ENCODE measurements at places on chromosomes 3 and 15.
A peak's percentile ranks its signal among the peaks of the same experiment; 100 is the strongest.

GRCh38 chr3:101642441-101642840 is 34.5 kb downstream of the ZBTB11 start:
- DNase-seq, result no peak

DNA sequence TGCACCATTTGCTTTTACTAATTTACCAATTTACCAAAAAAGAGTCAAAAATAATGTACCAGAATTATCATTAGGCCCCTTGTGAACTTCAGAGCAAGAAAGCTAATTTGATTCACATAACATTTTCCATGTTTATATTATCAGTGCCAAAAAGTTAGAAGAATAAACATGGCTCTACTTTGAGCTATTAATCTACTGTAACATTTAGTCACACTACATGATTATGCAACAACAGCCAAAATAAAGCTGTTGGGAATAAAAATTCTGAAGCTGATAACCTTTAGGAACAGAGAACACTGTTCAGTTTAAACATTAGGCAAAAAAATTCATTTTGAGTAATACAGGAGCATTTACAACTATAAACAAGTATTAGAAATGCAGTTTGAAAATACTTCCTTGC is 63.6 kb downstream of the PROS1 start:
- DNase-seq, result no peak

GRCh38 chr3:126760541-126760940 is 56.5 kb downstream of the CHCHD6 start:
- no peak for DNase-seq

DNA sequence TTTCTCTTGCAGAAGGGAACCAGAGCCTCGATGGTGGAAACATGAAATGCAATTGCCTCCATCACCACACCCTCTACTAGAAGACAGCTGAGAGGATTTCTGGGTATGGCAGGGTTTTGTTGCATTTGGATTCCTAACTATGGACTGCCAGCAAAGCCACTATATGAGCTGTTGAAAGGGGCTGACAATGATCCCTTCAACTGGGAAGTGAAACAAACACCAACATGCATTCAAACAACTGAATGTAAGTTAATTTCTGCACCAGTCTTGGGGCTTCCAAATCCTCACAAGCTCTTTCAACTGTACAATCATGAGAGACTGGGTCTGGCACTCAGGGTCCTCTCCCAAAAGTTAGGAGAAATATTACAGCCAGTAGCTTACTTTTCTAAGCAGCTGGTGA is 116.7 kb upstream of the PLCL2 start:
- DNase-seq, result no peak

GRCh38 chr15:73455876-73456275 is 12.9 kb downstream of the REC114 start:
- no peak for DNase-seq

DNA sequence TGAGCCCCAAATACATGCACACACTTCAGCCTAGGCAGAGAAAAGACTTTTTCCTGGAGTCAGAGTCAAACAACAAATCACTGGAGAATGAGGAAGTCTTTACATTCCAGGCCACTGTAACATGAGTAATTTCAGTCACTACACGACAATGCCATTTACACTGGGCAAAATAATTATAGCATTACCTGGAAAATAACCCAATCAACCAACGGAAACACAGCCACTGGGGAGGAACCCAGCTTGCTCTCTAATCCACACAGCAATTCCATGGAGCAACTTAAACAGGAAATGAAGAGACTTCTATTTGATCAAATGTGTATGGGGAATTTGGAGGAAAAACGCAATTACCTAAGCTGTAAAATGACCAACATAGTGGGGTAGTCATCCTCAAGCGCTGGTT is 15.2 kb downstream of the FSTL1 start:
- no peak for DNase-seq

GRCh38 chr3:42042747-42043098 is 48.4 kb upstream of the TRAK1 start:
- no peak for DNase-seq

DNA sequence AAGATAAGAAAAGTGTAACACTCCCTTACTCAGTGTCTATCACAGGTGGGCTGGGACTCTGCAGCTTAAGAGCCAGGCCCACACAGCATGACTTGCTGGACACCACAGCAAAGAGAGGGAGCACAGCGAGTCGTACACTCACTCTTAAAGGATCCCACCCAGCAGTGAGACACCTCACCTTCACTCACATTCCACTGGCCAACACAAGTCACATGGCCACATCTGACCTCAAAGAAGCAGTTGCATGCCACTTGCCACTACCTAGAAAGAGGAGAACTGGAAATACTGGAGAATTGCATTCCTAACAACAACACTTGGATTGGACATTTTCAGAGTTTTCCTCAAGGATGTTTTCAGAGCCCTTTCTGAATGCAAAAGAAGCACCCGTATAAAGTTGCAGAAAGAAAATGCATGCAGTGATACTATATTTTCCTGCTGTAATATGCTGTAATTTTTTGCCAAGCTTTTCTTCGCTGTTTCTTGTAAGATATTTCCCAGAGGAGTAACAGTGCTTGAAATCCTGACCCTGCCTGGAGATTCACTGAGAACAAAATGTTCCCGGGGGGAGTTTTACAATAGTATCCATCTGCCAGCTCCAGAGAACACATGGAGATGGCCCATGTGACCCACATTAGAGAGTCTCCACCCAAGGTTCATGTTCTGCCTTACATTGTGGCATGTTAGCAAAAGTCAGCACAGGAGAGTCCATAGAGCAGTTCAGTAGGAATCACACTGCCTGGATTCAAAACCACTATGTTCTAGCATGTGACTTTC is 42.2 kb downstream of the TRIM42 start:
- no peak for DNase-seq

- DNase-seq, result no peak
These were observed 14.0 kb downstream of the VILL start for GRCh38 chr3:38004415-38005075.

- DNase-seq, result no peak
These were observed 84.3 kb downstream of the ADAMTS7 start for GRCh38 chr15:78726870-78727551.

- no peak for DNase-seq
These were observed 64.1 kb upstream of the SLC6A1 start for GRCh38 chr3:10928407-10928960.

GRCh38 chr3:57820479-57820878 is 64.4 kb downstream of the SLMAP start:
- DNase-seq, result no peak

- DNase-seq, result no peak
These were observed 386.3 kb upstream of the EPHA6 start for GRCh38 chr3:96428097-96428496.

GRCh38 chr3:167151636-167152035 is 228.5 kb downstream of the ZBBX start:
- no peak for DNase-seq

DNA sequence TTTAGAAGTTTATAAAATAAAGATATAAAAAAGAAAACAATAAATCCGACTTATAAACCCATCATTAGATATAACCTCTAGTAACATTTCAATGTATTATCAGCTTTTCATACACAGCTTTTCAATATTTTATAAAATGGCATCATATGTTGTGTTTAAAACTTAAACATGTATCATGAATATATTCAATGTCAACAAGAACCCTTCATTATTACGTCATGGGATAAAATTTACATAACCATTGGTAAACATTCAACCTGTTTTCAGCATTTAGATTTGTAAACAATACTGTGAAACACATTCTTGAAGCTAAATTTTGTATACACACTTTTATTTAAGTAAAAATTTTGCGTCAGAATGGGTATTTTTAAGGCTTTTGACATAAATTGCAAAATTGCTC is 153.4 kb upstream of the SOX14 start:
- no peak for DNase-seq

- no peak for DNase-seq
These were observed 16.5 kb upstream of the CYP11A1 start for GRCh38 chr15:74383695-74384565.

GRCh38 chr3:69321301-69322157 is 64.4 kb downstream of the FRMD4B start:
- no peak for DNase-seq

DNA sequence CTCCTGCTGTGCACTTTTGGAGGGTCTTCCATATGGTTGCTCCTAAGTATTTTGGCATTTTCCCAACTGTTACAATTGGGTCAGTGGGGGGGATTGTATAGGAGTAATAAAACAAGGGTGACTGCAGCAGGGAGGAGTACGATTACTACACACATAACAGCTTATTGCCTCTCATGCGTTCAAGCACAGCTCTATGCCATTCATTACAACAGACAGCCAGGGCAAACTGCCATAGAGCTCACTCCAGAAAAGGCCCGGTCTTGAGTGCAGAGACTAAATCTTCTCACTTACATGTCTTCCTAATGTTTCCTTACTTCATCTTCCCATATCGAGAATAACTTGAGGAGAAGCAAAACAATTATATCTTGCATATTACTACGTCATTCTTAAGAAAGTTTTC is 1.4 kb upstream of the CHMP2B start:
- DNase-seq, result peak; percentile 24

- no peak for DNase-seq
These were observed 289.0 kb downstream of the TLE3 start for GRCh38 chr15:69808756-69809155.

DNA sequence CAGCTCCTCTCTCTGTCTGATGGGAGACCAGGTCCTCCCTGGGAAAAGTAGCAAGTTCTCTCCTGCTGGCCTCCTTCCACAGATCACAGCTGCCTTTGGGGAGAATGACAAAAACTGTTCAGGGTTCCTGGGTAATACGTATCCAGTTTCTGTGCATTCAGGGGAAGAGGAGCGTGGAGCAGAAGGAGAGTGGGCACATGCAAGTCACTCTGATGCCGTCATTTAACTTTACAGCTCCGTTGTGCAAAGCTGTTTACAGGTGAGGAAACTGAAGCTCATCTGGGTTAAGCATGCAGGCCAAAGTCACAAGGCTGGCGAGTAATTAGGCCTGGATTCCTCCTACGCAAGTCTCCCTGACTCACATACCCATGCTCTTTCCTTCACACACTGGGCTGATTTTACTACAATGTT is 7.5 kb upstream of the TM4SF1 start:
- no peak for DNase-seq

DNA sequence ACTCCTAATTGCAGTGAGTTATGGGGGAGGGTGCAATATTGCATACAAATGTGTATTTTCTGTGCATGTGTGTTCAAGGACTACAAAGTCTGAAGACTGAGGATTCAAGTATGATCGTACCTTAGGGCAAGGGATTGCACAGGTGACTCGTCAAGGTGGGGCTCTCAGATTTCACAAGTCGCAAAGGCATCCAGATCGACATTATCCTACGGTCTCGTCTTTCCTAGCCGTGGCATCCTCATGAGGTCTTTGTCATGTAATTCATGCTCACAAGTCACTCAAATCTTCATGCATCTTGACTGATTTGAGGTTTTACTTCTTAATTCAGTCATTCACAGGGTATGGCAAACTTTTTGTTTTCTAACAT is 191.4 kb upstream of the HES1 start:
- DNase-seq, result no peak

GRCh38 chr3:171970301-171970788 is 69.0 kb upstream of the FNDC3B start:
- no peak for DNase-seq

DNA sequence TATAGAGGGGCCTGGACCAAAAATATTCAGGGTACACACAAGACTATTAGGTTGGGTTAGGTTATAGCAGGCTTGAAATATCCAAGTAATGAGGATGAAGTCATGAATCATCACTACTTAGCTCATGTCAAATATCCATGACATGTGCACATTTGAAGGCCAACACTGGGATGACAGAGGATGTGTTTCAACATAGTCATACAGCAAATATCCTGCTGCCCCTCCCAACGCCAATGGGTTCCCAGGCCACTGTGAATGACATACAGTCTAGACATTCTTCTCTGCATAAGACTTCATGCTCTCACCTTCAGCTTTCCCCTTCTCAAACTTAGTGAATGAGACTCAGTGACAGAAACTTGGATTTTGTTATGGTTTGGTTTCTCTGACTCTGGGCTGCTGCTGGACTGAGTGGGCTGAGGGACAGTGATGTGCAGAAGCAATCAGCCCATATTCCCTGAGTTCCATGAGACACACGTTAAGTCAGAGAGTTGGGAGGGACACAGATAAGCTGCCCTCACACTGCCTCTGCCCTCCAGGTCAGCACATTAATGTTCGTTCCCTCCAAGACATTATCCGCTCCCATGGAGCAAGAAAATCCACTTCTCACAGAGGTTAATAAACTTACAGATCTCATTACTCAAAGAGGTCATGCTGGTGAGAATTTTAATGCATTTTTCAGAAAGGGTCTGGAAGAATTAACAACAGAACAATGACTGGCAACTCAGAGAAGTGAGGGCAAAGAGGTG is 15.4 kb downstream of the HOMER2 start:
- DNase-seq, result no peak

- DNase-seq, result no peak
These were observed 386.9 kb downstream of the PDCD6IP start for GRCh38 chr3:34185301-34185700.

- no peak for DNase-seq
These were observed 5.6 kb downstream of the HES1 start for GRCh38 chr3:194141415-194142155.

DNA sequence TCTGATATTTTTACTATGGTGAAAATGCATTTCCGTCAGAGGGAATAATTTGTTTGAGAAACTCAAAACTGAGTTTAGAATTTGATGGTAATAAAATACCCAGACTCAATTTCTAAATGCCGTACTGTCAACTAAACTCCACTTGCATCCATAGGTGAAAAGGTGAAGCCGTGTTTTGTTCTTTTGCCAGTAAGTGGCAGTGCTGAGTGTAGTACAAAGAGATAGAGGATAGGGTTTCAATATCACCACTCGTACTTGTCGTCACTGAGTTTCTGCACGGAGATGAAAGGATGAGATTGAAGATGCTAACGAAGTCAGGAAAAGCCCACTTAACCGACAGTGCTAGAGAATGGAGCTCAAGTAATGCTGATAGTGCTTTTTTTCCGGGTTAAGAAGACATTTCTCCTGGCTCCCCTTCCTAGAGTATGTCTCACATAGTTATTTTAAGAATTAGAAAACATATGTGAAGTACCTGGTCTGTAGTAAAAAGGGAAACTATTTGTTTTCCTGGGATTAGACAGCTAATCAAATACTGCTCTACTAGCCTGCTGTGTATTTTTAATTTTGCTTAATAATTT is 345.1 kb downstream of the IL5RA start:
- no peak for DNase-seq

GRCh38 chr3:21392526-21392925 is 358.5 kb downstream of the ZNF385D start:
- no peak for DNase-seq

DNA sequence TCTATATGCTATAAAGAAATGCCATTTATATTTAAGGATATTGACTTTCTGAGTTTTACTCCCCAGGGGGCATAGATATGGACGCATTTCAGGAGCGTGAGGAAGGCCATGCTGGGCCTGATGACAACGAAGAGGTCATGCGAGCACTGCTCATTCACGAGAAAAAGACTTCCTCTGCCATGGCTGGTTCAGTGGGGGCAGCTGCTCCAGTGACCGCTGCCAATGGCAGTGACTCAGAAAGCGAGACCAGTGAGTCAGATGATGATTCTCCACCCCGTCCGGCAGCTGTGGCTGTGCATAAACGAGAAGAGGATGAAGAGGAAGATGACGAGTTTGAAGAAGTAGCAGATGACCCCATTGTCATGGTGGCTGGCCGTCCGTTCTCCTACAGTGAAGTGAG is 38.4 kb downstream of the GTF2E1 start:
- no peak for DNase-seq

All from NCI-H446 treated with DMSO at 0.1 percent for 48 hours (cell line).